Heart left ventricle (tissue), 16 donors: ENCODE measurements at places on chromosomes 12 and 14. TPM values are rescaled to one million over a fixed set of nuclear protein-coding genes. Genes with fewer than 3 reads are reported as not detected.

The STAC3 gene
- 0.67 TPM for polyA plus RNA-seq

The SERPINA3 gene
- polyA plus RNA-seq: 205 TPM

The RNASE3 gene
- 0.12 TPM for polyA plus RNA-seq

The SNRNP35 gene
- polyA plus RNA-seq: 26.2 TPM

The GPR132 gene
- 0.51 TPM for polyA plus RNA-seq

The MBIP gene
- 10.2 TPM for polyA plus RNA-seq

The SIX1 gene
- not detected for polyA plus RNA-seq

The NTF3 gene
- 1.1 TPM for polyA plus RNA-seq

DNA sequence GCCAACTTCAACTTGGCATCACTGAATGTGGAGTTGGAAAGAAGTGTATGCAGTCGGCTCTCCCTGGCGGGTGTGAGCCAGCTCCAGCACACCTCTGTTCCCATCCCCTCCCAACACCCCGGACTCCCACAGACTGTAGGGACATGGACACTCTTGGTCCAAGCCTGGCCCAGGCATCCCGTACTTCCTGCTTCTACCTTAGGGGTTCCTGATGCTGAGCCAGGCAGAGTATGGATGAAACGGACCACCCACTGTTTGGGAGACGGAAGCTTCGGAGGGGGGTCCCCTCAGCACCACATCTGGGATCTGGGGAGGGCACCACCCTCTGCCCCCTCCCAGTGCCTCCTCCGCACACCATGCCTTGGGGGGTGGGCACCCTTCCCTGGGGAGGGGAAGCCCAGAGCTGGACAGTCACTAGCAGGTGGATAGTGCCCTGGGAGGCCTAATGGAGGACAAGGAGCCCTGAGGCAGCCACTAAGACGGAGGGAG is 62.0 kb downstream of the LGMN start:
- DNase-seq: no peak

GRCh38 chr14:79614448-79614847 is 596.9 kb downstream of the DIO2 start:
- DNase-seq: no peak

DNA sequence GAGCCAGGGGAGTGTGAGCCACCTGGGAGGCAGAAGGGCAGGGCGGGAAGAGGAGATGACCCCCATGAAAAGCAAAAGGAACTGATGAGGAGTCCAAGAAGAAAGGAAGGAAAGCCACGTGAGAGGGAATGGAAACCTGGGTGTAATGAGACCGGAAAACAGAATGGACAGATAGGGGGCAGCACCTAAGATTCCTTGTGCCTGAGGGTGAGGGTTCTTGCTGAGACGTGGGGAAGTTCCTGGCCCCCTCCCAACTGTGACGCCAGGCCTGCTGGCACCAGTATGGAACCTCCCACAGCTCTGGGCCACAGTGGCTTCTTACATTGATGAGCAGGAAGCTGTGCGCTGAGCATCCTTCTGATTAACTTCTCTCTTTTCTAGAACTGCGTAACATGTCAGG is 30.8 kb downstream of the TTC7B start:
- DNase-seq: no peak

- DNase-seq: no peak
Observed at GRCh38 chr12:104281636-104282035, 21.9 kb upstream of the EID3 start.

- no peak for DNase-seq
Observed at GRCh38 chr12:51028126-51028812, 2.1 kb upstream of the SLC11A2 start.

- no peak for DNase-seq
Observed at GRCh38 chr12:124428136-124428791, 133.4 kb downstream of the RFLNA start.

DNA sequence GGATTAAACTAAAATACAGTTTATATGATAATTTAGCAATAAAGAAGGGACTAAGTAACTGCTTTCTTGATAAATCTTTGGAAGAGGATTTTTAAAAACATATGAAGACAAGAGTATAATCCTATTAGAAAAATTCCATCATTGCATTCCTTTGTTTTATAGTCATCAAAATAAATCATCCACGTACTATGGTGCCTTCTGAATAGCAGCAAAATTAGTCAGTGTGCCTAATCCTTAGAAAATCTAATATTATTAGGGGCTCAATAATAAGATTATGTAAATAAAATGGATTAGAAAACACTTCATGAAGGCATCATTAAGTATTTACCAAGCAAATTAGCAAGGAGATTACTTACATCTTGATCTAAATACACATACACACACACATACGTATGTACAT is 102.1 kb downstream of the KCNH5 start:
- no peak for DNase-seq

DNA sequence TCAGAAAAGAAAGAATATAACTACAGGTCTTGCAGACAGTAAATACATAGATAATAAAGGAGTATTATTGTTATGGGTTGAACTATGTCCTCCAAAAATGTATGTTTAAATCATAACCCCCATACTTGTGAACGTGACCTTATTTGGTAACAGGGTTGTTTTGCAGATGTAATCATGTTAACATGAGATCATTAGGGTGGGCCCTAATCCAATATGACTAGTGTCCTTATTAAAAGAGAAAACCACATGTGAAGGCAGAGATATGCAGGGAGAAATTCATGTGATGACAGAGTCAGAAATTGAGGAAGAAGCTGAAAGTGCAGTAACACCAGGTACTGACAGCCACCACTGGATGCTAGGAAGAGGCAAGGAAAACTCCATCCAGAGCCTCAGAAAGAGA is 29.0 kb downstream of the MAGOHB start:
- no peak for DNase-seq

GRCh38 chr12:78711954-78712353 is 152.6 kb upstream of the SYT1 start:
- DNase-seq: no peak

DNA sequence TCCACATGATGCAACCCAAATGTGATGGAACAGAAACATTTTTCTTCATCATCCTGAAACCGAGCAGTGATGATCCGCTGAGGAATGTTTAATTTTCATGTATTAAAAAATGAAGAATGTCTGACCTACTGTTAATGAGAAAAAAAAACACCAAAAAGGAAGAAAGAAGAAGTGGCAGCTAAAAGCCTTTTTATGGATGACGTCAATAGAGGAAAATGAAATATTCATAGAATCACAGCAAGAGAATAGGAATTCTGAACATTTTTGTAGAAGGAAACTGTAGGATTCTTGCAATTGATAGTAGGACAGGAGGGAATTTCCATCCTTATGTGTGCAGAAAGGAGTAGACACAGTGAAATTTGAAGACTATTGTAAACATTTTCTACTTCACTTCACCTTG is 112.9 kb downstream of the PRKCH start:
- no peak for DNase-seq
